ENCODE measurements at places on chromosomes 2 and 18.

GRCh38 chr2:149996901-149997300 is 409.3 kb upstream of the MMADHC start:
- no peak for DNase-seq

GRCh38 chr2:58571181-58571852 is 330.2 kb upstream of the FANCL start:
- DNase-seq, result peak; percentile 77

- no peak for DNase-seq
Measured at GRCh38 chr2:217418544-217418943, 558.7 kb upstream of the TNP1 start.

DNA sequence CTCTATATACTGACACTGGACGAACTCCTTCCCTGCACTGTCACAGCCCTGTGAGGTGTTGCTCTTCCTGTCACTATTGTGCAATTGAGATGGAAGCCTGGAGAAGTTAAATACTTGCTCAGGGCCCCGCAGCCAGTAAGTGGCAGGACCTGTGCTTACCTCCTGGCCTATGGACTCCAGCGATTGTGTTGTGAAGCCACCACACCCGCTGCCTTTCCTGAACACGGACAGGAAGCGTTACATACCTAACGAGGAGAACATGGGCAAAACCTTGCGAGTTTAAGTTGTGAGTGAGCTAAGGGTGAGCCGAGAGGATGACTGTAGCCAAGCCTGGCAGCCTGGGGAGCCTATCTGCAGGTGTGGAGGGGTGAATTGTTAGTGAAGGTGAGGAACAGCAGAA is 26.1 kb downstream of the RAB31 start:
- DNase-seq, result no peak

DNA sequence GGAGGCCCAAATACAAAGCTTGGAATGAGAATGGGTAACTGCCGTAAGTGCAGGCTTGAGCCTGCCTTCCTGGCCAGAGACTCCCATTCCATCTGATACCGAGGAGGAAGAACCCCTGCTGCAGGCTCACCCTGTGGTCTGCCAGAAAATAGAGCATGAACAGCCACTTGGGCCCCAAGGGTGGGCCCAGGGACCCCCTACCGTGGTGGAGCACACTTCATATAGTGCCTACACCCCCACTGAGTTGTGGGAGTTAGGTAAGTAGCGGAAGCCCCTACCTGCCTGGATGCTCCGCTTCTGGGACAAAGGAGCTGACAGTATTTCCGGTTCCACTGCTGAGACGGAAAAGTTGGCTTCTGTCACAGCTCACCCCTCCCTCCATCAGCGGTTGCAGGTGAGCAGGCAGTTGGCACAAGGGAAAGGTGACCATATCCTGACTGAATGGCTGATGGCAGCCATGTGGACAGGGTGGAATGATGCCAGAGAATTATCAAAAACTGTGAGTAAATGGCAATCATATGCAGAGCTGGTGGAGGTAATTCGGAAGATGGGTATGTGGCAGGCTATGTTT is 11.5 kb upstream of the C2orf42 start:
- DNase-seq, result no peak

DNA sequence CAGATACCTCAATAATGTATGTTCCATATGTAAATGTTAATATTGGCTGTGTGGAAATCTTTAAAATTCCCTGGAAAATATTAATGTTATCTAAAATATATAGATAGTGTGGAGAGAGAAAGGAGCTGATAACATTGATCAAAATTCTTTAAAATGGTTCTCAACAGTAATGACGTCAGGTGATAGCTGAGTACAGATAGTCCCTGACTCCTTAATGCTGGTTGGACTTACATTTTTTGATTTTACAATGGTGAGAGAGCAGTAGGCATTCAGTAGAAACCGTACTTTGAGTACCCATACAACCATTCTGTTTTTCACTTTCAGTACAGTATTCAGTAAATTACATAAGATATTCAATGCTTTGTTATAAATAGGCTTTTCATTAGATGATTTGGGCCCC is 146.6 kb downstream of the GALNT3 start:
- DNase-seq, result no peak

DNA sequence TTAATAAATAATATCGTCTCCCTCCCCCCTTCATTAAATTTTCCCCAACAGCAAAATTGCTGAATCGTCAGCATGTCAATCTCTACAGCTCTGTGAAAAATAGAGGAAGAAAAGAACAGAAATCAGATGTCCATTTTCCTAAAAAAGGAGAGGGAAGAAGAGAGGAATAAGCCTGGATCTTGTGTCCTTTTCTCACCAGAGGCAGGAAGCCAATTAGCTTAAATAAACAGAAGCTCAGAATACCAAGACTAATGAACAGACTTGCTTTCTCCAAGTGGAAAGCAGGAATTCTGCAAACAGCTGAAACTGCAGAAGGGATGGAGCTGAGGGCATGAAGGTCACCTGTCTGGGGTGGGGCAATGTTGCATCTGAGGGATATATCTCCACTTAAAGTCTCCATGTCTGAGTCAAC is 265.7 kb downstream of the CCDC85A start:
- no peak for DNase-seq

DNA sequence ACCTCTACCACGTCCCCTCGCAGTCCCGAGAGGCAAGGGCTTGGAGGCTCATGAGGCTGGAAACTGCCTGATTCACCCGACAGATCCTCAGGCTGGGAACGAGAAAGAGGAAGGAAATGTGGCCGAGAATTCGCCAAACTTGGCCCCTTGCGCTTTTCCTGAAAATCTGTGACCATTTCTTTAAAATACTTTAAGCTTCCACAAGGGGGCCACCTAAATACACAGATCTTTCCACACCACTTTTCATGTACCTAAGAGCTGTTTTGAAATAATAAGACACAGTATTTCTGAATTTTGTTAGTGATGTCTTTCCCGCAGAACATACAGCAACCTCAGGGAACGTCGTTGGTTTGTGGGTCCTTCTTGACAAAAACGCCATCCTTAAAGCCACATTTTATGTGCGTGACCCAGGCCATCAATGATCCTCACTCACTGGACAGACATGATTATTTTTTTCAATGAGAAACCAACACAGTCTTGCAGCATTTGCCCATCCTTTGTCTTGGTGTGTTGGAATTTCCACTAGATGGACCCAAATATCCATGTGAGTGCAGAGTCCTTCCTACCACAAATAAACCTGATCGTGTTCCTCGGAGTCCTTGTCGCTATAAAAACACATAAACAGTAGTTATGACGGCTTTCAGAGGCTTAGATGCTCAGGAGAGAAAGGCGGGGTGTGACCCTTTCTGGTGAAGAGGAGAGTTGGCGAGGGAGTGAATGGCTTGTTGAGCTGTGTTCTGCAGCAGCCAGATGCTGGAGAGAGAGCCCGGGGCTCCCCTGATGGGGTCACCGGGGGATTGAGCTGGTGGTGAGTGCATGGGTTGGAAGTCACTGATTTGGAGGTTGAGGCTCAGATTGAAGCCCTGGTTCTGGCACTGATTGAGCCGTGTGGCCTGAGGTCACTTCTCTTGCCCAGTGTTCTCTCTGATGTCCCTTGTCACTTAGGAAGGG is 25.0 kb downstream of the DCDC2C start:
- DNase-seq, result peak; percentile 54

GRCh38 chr18:58335223-58335622 is 291.2 kb downstream of the NEDD4L start:
- no peak for DNase-seq

GRCh38 chr2:114040826-114041225 is 150.9 kb downstream of the ACTR3 start:
- no peak for DNase-seq

GRCh38 chr2:28454016-28454930 is 41.6 kb upstream of the PLB1 start:
- DNase-seq, result no peak

GRCh38 chr2:216520112-216520511 is 21.5 kb downstream of the RPL37A start:
- no peak for DNase-seq

All from SK-N-DZ (cell line).